ENCODE measurements at places on chromosomes 5 and 9. TPM values are rescaled to one million over a fixed set of nuclear protein-coding genes. Genes with fewer than 3 reads are reported as not detected.
A peak's percentile ranks its signal among the peaks of the same experiment; 100 is the strongest.

DNA sequence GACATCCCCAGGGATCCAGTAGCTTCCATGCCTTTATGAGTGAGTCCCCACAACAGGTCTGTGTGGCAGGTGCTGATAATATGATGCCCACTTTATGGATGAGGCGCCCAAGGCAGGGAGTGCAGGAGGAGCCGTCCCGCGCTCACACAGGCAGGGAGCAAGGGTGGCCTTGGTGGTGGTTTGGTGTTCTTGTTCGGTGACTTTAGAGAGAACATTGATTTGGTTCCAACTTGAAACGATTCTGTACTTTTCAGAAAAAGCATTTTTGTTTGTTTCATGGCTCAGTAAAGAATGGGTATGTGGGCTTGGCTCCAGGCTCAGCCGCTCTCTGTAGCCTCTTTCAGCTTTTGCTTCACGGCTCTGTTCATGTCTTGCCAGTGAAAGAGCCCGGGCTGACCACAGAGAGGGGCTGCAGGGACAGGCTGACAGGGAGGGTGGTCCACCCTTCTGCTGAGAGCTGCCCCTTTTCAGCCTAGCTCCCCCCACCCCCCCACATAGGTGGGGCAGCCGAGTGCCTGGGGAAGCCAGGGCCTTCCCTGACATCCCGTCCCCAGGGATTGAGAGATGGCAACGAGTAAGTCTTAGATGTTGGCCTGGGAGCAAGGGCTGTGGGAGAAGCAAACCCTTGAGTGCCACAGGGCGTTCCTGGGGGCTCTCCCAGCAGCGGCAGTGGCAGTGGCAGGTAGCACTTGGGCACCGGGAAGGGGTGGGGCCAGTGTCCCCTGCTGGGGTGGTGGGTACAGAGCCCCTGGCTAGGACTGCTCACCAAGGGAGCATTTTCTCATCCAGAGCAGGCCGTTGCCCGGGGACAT, 28.0 kb downstream of the NCS1 start:
- H3K4me1 ChIP-seq = peaks cover 34% of the 10 kb centered on the region
- DNase-seq = no peak
- no peak overlapping the region for H3K4me3 ChIP-seq
- H3K27me3 ChIP-seq = no peaks in the 10 kb centered on the region
- peak overlapping the region; percentile 44 for H3K27ac ChIP-seq

GRCh38 chr9:104280178-104280560, 186.1 kb downstream of the SMC2 start:
- DNase-seq = peak; percentile 24
- no peaks in the 10 kb centered on the region for H3K4me1 ChIP-seq
- H3K27me3 ChIP-seq = no peaks in the 10 kb centered on the region
- no peak overlapping the region for H3K4me3 ChIP-seq
- no peaks in the 10 kb centered on the region for H3K36me3 ChIP-seq

- no peak overlapping the region for H3K4me3 ChIP-seq
- H3K27me3 ChIP-seq = no peaks in the 10 kb centered on the region
- H3K36me3 ChIP-seq = no peaks in the 10 kb centered on the region
Observed at GRCh38 chr5:98299435-98299834, 474.0 kb upstream of the RGMB start.

GRCh38 chr5:140162781-140163180, 12.2 kb upstream of the CYSTM1 start:
- no peak for DNase-seq
- no peak overlapping the region for H3K27ac ChIP-seq
- H3K36me3 ChIP-seq = no peaks in the 10 kb centered on the region
- H3K27me3 ChIP-seq = no peaks in the 10 kb centered on the region
- no peak overlapping the region for H3K4me3 ChIP-seq

GPR21 gene
- 0.21 TPM for total RNA-seq

GRCh38 chr9:129208207-129209032, 30.4 kb upstream of the IER5L start:
- peaks cover 7% of the 10 kb centered on the region for H3K4me1 ChIP-seq
- H3K4me3 ChIP-seq = peak overlapping the region; percentile 1
- H3K36me3 ChIP-seq = no peaks in the 10 kb centered on the region
- peak overlapping the region; percentile 31 for H3K27ac ChIP-seq

PCDHGB2 gene
- 3.0 TPM for total RNA-seq

DNA sequence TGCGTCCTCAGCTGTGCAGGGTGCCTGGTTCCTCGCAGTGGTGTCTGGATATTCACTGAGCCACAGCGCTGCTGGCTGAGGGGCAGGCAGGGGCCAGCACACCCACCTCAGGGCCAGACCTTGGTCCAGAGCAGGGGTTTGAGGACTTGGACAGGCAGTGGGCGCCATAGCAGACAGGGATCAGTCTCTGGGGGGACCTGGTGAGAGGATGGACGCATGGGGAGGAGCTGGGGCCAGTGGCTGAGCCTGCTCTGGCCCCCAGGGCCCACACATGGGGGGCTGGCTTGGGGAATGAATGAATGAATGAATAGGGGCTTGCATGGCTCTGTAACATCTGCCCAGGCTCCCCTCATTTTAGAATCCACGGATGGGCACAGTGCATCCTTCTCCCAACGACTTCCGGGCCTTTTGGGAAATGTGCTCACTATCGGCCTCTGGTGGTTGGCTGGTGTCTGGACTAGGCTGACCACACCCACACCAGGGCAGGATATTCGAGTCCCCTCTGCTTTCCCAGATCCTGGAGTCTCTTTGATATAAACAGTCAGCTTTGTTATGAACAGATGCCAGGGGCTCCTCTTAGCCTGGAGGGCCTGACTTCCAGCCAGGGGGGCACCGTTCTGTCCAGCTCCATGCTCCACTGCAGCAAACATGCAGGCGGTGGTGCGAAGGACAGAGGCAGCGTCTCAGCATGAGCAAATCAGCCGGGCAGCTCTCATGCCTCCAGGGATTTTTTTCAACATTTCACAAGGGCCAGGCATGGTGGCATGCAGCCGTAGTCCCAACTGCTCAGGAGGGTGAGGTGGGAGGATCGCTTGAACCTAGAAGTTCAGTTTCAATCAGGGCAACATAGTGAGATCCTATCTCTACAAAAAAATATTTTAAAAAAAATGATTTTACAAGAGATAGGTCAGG, 62.6 kb downstream of the NEK6 start:
- DNase-seq = peak; percentile 66
- no peak overlapping the region for H3K27ac ChIP-seq
- H3K4me3 ChIP-seq = no peak overlapping the region
- no peaks in the 10 kb centered on the region for H3K36me3 ChIP-seq
- no peaks in the 10 kb centered on the region for H3K27me3 ChIP-seq

GRCh38 chr9:121900163-121900562, 192.9 kb downstream of the TTLL11 start:
- H3K4me3 ChIP-seq = no peak overlapping the region
- H3K27me3 ChIP-seq = no peaks in the 10 kb centered on the region
- no peaks in the 10 kb centered on the region for H3K36me3 ChIP-seq
- no peak overlapping the region for H3K27ac ChIP-seq
- DNase-seq = no peak

IER5L gene
- total RNA-seq = 77.4 TPM

GRCh38 chr5:92715946-92716520, 865.0 kb downstream of the NR2F1-AS1 start:
- H3K27ac ChIP-seq = no peak overlapping the region
- no peaks in the 10 kb centered on the region for H3K36me3 ChIP-seq
- no peaks in the 10 kb centered on the region for H3K27me3 ChIP-seq
- DNase-seq = no peak
- H3K4me1 ChIP-seq = peaks cover 4% of the 10 kb centered on the region
- H3K4me3 ChIP-seq = no peak overlapping the region

BTNL3 gene
- total RNA-seq = not detected

IFNA21 gene
- total RNA-seq = not detected
